CD4-positive, alpha-beta T cell treated with Interleukin-12 subunit alpha and Interleukin-12 subunit beta, for 1 hour (primary cell): ENCODE measurements at places on chromosomes 3 and 15.

DNA sequence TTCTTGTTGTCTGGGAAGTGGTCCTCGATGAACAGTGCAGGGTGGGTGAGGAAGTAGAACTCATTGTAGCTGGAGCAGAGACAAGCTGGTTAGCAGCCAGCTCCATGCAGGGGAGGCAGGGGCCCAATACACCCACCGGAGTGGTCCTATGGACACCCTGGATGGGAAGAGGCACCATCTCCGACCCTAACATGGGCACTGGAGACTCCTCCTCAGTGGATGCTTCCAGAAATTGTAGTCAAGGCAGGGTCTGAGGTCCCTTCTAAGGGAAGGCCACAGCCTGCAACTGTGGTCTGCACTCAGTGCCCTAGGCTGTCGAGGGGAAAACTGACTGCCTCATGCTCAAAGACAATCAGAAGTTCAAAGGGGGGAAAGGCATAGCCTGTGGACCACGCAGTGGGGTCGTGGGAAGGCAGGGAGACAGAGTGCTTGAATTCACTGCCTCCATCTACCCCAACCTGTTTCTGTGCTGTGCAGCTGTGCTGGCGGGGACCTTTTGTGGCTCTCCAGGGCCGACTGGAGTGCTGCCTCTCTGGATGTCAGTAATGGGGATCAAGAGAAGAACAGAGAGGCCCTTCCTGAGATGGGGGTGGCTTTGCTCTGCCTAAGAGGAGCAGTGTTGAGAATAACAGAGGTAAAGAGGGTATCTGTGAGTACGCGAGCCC, 41.9 kb downstream of the KY start:
- no peak for DNase-seq

GRCh38 chr15:25239471-25240345, 199.1 kb downstream of the UBE3A start:
- no peak for DNase-seq

- DNase-seq = no peak
Measured at GRCh38 chr3:157429708-157430107, 6.9 kb upstream of the PTX3 start.

- no peak for DNase-seq
Measured at GRCh38 chr3:45002720-45003119, 23.4 kb upstream of the CLEC3B start.

GRCh38 chr3:3664935-3665334, 134.3 kb upstream of the LRRN1 start:
- DNase-seq = no peak

- no peak for DNase-seq
Measured at GRCh38 chr3:184078851-184079250, 18.0 kb upstream of the HTR3E start.

DNA sequence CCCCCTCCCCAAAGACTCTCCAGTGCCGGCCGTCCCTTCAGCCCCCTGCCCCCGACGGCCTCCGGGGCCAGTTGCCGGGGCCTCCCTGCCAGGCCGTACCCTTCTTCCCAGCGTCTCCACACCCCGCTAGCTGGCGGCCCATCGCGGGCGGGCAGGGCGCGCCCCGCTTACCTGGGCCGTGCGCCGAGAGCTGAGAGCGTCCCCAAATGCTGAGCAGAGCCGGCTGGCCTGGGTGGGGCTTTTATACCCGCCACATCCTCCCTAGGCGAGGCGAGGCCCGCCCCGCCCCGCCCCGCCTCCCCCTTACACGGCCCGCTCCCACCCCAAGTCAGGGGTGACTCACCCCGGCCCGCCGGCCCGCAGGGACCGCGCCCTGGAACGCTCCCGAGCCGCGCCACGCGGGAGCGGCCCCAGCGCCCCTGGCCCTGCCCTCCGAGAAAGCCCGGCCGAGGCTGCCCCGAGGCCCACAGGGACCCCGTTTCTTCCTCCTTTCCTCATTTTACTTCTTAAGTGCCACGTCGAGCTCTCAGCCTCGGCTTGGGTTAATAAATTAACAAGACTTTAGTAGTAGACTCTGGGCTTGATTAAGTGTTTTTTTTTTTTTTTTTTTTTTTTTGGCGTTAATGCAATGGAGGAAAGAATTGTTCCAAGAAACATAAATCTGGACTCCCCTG, at the start of gene ANXA2:
Gene ANXA2, minus strand, starts transcription at position 215 of the 674 bp plus-strand sequence. CDS start 11,911 bp downstream, outside the sequence.
- peak; percentile 90 for DNase-seq

DNA sequence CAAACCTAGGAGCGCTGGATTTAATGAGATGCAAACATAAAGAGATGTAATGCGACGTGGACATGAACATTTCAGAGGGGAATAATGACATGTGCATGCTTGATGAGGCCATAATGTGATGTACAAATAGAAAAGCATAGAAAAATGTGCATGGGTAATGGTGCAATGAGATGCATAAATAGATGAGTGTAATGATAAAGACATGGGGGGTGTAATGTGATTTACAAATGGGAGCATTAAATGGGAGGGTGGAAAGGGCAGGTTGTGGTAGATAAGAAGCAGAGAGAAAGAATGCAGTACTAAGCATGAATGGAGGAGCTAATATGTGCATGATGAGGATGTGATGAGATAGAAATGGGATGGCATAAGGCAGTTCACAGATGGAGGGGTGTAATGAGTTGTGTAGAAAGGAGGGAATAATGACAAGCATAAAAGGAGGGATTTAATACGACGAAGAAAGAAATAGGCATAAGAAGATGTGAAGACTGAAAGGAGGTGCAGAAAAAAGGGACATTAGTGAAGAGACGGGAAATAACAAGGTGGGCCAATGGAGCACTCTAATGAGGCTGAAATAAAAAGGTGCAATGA, 137.5 kb upstream of the CCNL1 start:
- DNase-seq = no peak

- DNase-seq = no peak
Measured at GRCh38 chr3:141950572-141951493, 74.4 kb downstream of the ATP1B3 start.

- DNase-seq = no peak
Measured at GRCh38 chr15:80514071-80514780, 110.0 kb downstream of the ARNT2 start.

- DNase-seq = no peak
Measured at GRCh38 chr3:195263193-195263924, 7.6 kb downstream of the XXYLT1 start.

GRCh38 chr3:98450372-98450771, 12.6 kb upstream of the OR5K1 start:
- DNase-seq = no peak

DNA sequence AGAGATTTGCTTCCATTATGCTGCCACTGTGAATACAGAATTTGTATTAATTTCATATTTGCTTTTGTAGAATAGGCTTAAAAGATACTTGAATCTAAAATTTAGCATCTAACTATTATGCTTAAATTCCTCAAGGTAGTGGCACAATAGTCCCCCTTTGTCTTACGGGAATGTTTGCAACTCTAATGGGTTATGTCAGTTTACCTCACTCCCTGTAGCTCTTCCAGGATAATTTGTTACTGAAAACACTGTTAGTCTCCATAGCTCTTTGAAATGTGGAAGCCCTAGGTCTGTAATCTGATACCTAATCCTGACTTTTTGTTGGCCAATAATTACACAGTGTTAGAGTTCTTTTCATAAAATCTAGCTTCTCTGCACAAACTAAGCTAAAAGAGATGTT, 433.4 kb downstream of the PYDC2 start:
- no peak for DNase-seq

- DNase-seq = no peak
Measured at GRCh38 chr3:13612829-13613228, 63.9 kb downstream of the FBLN2 start.

DNA sequence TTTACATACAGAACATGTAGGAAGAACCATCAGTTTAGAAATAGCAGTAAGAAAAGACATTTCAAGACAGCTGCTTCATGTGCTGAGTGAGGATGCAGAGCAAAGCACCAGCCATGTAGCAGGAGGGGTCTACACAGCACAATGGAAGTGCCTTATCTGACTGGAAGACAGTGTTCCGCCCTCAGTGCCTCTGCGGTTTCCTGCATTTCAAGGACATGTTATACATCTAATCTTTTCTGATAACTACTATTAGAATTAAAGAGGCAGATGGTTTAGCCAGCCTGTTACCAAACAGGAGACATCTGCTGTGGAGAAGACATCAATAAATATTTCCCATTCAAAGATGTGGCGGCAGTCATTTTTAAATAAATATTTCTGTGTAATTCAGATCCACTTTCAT, 10.6 kb downstream of the LSG1 start:
- DNase-seq = no peak

GRCh38 chr3:1943395-1944118, 155.1 kb upstream of the CNTN4 start:
- no peak for DNase-seq

- no peak for DNase-seq
Measured at GRCh38 chr15:63414474-63415120, 33.0 kb upstream of the CA12 start.

- no peak for DNase-seq
Measured at GRCh38 chr15:48802257-48802656, 8.6 kb downstream of the CEP152 start.

DNA sequence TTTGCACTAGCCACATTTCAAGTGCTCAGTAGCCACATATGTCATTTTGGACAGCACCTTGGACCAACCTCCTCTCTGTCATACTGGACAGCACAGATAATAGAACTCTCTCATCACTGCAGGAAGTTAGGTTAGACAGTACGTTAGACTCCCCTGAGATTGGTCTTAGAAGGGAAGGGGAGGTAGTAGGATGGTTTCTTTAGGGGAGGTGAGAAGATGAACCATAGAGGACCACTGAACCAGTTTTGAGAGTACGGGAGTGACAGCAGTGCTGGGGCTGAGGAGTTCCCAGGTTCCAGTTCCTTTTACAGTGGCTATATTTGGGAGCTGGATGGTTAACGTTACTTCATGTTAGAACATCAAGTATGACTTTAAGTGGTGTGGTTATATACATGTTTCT, 7.8 kb downstream of the LRCH3 start:
- no peak for DNase-seq

DNA sequence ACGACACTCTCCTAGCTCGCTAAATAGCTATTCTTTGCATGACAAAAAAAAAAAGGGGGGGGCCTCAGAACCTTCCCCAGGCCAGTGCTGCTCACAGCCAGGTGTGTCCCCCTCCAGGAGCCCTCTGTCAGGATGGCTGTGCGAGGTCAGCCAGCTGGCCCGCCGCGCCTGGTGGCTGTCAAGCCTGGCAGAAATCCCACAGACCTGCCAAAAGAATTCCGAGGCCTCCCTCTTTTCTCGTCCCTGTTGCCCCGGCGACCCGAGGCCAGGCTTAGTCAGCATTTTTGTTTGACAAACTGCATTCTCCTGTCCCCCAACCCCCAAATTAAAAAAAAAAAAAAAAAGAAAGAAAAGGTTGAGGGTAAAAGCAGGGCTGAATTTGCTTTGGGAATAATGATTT, 61.9 kb downstream of the TM4SF4 start:
- DNase-seq = no peak

- DNase-seq = no peak
Measured at GRCh38 chr15:67548862-67549651, 6.6 kb downstream of the MAP2K5 start.

DNA sequence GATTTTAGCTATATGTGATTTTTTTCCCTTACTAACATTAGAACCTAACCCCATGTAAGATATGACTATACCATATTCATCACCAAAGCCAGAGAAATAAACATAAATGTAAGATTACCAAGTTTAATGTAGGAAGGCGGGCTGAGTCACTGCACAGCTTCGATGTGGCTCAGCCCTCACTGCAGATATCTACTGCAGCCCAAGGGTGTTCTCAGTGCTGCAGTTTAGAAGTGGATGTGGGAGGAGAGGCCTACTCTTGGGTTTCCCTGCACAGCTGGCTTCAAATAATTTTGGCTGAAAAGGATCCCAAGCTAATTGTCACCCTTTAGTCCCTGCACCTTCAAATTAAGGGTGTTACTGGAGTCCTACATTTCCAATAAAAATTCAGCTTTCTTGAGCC, 9.3 kb downstream of the ARPP19 start:
- DNase-seq = no peak

DNA sequence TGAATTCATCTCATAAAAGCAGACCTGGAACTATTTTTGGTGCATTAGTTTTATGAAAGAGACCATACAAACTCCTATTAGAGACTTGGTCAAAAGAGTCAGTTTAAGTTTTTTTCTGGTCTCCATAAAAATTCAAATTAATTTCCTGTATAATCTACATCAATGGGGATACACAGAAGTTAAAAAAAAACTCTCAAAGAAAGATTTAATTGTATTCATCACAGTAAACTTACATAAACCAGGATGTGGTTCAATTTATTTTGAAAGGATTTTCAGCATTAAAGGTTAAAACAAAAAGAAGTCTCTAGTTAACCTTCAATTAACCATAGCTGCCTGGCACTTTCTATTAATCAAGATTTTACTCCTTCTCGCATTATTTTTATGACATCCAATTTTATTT, 530.3 kb upstream of the KCNMB2 start:
- no peak for DNase-seq

- DNase-seq = no peak
Measured at GRCh38 chr3:13517253-13517977, 31.5 kb upstream of the FBLN2 start.

DNA sequence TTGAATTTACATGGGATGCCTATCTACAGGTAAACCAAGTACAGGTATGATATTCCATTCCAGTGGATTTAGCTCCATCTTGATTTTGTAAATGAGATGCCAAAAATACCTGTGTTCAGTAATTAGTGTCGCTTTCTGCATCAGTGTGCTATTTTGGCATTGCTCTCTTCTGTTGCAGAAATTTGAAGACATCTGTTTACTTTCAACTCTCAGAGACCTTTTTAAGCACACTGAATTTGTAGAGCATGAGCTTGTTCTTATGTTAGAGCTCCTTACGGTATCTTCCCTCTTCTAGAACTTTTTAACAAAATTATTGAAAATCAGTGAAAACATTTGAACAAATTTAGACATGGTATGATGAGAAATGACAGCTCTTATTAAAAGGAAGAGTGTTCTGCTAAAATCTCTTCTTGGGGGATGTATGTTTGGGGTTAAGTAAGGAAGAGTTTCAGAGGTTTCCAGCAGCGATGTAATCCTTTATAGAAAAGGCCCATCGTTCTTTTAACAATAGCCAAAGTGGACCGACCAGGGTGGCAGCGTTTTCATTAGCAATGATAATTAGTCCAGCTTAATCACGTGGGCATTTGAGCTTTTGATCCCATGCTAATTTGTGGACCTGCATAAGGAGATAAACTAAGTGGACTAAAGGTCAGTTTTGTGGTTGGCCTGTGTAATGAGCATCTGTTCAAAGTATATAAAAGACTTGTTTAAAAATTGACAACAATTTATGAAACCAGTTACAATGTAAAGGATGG, 385.4 kb downstream of the PTPRG start:
- DNase-seq = no peak

- no peak for DNase-seq
Measured at GRCh38 chr15:70217226-70218160, 119.8 kb upstream of the TLE3 start.

- DNase-seq = no peak
Measured at GRCh38 chr3:106130384-106131198, 261.8 kb upstream of the CBLB start.

DNA sequence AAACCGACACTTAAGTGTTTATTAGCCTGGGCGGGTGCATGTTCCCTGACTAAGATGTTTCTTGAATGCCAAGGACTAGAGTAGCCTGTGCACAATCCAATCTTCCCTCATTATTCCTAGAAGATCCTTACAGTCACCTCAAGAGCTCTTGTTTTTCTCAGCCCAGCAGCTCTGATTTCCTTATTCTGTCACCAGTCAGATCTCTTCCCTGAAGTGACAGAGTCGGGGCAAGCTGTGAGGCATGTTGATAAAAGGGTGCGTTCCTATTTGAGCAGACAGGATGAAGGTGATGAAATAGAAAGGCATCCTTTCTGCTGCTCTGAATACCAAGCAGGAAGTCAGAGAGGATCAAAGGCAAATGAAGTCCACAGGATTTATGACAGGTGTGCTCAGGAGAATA, 125.6 kb upstream of the MCTP2 start:
- no peak for DNase-seq
